ENCODE measurements at places on chromosomes 7 and 10.

DNA sequence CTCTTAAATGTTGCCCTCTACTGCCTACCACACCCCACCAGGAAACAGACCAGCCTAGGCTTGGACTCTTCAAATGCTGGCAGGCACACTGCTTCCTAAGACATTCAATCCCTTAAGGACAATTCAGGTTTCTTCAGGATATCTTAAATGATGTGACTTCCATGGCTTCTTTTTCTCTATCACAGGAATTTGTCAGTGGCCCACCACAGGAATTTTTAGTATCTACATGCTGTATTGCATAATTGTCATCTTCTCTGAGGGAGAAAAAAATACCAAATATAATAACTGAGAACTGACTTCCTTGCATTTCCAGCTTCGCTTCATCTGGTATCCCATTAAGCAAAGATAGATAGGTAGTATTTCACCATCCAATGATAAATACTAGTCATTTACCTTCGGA, 129.3 kb downstream of the WNT2 start:
- no peak for DNase-seq

GRCh38 chr10:78944723-78945312, 123.9 kb upstream of the ZMIZ1 start:
- no peak for DNase-seq

DNA sequence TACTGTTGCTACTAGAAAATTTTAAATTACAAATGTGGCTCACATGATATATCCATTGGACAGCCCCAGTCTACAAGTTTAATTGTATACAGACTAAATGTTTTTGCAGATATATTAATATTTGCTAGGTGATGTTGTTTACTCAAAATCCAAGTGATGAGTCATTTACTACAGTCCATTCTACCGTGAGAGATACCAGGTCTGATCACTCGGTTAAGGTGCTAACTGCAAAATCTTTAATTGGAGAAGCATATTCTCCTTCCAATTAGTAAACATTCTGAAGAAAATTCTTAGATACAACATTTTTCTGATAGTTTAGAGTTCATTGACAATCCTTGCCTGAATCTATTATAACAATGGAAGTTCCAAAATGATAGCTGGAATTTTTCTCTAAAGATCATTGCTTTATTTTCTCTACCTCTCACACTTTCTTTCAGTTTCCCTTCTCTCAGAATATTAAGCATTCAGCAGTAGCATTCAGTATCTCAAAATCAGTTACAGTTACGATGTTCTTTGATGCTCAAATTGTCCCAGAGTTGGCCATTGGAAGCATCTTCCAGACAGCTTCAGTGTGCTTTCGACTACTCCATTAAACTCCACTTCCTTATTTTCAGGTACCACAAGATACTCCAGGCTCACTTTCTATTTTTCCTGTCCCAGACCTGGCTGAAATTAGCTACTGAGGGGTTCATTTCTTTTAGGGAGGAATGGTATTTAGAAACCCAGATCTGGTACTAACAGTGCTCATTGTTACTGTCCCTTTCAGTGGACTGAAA, 2.3 kb downstream of the ABCB1 start:
- no peak for DNase-seq

- no peak for DNase-seq
Measured at GRCh38 chr7:84675633-84676034, 481.0 kb upstream of the SEMA3A start.

Data from nephron progenitor cell (in vitro differentiated cells).